ENCODE measurements at places on chromosomes 2 and 18.

- DNase-seq = no peak
Measured at GRCh38 chr2:11305338-11305737, 39.1 kb downstream of the ROCK2 start.

- DNase-seq = no peak
Measured at GRCh38 chr2:3459185-3460015, 59.9 kb downstream of the ADI1 start.

DNA sequence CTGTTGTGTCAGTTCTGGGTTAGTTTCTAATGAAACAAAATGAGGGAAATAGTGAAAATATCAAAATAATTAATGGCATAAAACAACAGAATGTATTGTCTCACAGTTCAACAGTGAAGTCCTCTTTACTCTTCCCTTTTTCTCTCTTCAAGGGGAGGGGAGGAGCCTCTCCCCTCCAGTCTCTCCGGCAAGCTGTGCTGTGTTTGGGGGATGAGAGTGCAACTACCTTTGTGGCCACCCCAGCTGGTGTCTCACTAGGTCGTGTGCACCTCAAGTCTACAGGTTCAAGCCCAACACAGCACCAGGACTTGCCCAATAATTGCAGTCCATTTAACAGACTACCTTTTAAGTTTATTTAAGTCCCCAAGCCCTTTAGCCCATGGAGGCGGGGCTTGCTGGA is 271.7 kb upstream of the DOK6 start:
- no peak for DNase-seq

DNA sequence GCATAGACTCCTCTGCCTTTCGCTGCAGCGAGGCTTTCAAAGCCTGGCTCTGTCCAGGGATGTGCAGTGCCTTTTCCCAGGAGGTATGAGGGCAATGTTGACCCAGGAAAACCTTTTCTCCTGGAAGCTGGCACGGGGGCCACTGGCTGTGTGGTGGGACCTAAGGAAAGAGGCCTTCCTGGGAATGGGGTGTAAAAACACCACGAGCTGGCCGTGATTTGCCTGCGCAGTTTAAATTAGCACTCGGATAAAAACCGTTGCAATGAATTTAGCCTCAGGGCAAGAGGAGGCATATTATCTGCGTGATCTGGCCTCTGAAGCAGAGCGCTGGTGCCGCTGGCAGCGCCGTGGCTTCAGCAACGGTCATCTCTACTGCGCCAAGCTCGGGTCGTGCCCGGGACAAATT is 3.0 kb downstream of the OSR1 start:
- DNase-seq = no peak

DNA sequence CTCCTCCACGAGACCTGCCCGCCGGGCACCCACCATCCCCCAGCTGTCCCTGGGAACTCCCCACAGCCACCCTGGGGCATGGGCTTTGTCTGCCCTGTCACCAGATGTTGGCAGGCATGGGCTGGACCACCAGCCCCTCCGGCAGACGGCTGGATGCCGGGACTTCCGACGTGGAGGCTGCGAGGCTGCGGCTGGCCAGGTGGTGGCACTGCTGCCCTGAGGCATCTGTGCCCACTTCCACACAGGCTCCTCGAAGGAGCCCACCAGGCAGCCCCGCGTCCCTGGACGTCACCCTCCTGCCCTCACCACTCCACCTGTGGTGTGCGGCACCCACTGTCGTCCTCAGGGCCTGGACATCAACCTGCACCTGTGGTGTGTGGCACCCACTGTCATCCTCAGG is 319.9 kb upstream of the SALL3 start:
- DNase-seq = peak; percentile 73

DNA sequence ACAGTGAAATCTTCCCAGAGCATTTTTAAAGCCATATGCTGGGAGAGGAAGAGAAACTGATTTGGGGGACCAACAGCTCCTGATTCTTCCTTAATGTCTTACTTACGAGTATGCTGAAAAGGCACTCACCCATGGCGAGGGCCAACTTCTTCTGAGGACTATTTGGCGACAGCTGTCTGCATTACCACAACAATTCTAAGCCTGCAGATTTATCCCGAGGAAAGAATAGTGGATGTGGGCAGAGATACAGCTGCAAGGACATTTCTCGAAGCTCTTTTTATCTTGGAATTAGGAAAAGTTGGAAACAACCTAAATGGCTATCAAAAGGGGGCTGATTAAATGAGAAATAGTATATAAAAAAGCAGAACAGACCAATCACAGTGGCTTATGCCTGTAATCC is 40.3 kb upstream of the FHL2 start:
- DNase-seq = no peak

- DNase-seq = no peak
Measured at GRCh38 chr2:109473616-109474318, 140.0 kb downstream of the SEPTIN10 start.

DNA sequence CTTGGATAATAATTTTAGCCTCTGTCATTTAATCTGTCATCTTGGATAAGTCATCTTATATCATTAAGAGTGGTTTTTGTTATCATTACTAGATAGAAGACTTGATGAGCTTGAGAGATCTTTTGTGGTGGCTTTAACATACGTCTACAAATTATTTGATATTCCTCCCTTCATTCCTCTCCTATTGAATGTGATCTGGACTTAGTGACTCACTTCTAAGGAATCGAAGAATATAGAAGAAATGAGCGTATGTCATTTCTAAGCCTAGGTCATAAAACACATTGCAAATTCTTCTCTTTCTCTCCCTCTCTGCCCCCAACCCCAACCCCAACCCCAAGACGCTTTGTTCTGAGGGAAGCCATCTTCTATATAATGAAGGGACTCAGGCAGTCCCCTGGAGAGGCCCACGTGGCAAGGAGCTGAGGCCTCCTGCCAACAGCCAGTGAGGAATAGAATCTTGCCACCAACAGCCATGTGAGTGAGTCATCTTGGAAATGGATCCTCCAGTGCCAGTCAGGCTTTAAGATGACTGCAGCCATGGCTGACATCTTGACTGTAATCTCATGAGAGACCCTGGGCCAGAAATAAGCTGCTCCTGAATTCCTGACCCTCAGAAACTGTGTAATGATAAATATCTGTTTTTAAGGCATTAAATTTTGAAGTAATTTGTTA is 221.6 kb upstream of the SP5 start:
- no peak for DNase-seq

DNA sequence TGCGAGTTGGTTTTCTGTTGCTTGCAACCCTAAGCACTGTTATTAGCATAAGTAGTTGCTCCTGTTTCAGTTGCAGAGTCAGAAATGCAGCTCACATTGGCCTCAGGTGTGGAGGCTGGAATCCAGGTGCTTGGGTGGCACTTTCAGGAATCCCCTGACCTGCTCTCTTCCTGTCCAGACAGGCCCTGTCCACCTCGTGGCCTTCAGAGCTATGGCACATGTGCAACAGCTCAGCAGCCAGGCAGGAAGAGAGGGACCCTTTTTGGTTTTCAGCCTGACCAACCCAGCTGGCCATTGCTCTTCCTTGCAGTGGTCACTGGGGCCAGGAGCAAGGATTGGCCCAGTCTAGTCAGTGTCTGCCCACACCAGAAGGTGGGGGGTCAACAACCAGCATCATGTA is 12.7 kb downstream of the ACOXL start:
- no peak for DNase-seq

DNA sequence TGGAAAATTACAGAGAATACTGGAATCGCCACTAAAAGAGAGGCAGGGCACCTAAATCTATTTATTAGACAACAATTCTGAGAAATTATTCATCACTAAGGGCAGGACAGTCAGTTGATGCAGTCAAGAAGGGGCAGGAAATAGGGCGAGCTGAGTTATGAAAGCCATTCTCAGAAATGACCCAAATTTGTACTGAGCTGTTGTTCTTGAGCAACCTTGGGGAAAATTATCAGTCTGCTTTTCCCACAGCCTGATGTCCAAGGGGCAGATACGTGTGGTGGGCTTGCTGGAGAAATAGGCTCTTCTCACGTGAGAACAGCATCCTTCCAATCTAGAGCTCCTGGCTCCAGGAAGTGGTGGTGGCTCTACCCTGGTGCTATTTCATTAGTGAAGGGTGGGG is 38.6 kb downstream of the STON1 start:
- DNase-seq = no peak

- no peak for DNase-seq
Measured at GRCh38 chr2:146324951-146325350, 1519.9 kb upstream of the ACVR2A start.

DNA sequence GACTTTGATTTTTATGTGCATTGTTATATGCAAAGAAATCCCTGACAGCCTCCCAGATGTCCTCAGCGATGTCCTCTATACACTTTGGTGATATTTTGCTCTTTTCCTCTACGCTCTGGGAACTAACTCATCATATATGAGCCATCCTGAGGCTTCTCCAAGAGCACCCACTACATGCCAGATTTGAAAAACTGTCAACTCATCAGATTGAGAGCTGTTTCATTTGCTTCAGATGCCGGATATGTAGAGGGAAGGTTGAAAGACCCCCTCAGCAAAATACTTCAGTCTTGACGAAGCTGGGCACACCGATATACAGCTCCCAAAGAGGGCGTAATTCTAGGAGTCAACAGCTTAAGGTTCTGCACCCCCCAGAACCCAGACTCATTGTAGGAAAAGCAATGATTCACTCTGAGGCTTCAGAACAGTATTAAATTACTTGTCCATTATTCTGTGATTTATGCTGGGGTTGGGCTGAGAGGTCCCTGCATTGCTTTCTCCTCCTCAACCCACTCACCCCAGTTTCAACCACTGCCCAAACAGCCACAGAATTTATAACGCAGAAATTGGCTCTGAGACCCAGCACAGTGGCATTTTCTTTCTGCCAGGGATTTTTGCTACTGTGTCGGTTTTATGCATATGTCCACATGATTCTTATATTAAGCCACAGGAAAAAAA is 341.8 kb downstream of the ALK start:
- no peak for DNase-seq

- no peak for DNase-seq
Measured at GRCh38 chr2:171174075-171174474, 13.4 kb upstream of the TLK1 start.

GRCh38 chr2:70931376-70932000 is 4.2 kb upstream of the ATP6V1B1 start:
- DNase-seq = no peak

DNA sequence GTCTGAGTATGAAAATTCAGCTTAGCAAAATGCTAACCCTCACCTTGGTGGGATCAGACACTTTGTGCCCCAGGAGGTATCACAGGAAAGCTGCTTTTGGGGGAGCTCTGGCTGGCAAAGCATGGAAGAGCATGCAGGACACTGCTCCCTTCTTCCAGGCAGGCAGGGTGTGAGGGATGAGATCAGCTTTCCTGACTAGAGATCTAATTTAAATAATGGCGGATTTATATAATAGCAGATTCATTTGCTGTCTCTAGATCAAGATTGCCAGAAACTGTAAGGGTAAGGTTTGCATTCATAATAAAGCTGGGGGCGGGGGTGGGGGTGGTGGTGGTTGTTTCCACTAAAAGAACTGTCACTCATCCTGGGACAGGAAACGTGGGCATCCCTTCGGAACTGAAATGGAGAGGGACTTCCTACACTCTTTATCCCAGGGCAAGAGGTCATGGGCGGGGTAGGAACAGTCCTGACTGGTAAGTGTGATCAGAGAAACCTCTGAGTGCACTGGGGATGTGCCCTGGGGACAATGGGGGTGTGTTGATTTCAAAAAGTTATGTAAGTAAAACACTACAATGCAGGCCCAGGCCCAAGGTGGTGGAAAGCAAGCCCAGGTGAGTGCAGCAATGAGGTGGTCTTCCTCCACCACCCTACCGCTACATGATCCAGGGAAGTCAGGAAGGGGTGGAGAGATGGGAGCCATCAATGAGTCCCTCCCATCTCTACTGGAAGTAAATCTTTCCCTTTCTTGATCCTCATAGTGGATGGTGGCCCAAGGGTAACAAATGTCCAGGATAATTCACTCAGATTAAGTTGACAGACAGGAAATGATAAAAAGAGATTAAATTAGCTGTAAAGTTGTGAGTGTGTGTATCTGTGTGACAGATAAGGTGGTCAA is 171.4 kb upstream of the SERPINE2 start:
- DNase-seq = no peak

GRCh38 chr2:226464380-226464779 is 335.2 kb downstream of the IRS1 start:
- DNase-seq = no peak

DNA sequence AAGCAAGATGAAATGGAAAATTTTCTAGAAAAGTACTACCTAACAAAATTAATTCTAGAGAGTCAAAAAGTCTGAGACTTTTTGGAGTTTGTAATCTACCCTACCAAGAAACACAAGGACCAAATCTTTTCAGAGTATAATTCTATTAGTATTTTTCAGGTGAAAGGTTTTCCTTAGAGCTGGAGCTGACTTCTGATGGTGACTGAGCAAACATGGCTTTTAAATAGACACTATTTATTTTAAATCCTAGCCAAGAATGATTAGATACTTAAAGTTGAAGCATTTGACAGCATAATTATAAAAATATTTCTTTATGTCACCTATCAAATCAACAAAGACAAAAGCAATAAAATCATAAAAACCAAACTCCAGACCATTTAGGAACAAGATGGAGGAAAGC is 26.6 kb downstream of the ZC3H6 start:
- no peak for DNase-seq

- no peak for DNase-seq
Measured at GRCh38 chr18:32577561-32577960, 106.9 kb upstream of the GAREM1 start.

- peak; percentile 9 for DNase-seq
Measured at GRCh38 chr2:68744366-68744912, 9.8 kb downstream of the ARHGAP25 start.

DNA sequence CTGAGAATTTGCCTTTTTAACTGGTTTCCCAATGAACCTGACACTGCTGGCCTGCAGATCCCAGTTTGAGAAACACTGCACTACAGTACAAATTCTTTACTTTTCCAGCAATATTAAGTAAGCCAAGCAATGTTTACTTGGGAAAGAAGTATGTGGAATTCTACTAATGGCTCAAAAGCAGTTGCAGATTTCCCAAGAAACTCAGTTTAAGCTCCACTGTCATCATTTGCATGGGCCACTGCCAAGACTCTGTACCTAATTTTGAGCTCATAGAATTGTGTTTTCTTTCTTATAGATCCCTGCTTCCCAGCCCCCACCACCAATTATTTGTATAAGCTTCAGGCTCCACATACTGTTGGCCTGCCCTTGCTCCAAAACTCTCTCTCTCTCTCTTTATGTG is 676.1 kb downstream of the RNF144A start:
- DNase-seq = no peak

DNA sequence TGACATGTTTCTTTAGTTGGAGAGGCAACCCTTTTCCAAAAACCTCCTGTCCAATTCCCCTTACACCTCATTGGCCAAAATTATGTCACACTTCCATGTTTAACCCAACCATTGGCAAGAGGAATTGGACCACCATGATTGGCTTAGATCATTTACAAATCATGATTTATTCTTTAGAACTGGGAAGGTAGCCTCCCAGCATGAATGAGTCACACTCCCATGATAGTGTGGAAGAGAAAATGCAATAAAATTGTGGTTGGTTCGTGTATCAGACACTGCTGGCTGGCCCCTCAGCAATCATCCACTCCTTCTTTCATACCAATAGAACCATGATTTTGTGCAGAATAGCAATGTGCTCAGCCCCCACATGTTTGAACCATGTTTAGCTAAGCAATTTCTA is 156.6 kb upstream of the ACVR2A start:
- no peak for DNase-seq

GRCh38 chr2:12844511-12844910 is 127.8 kb downstream of the TRIB2 start:
- DNase-seq = no peak

GRCh38 chr18:47737198-47737830 is 193.1 kb downstream of the SMAD2 start:
- DNase-seq = peak; percentile 12

- no peak for DNase-seq
Measured at GRCh38 chr2:44324971-44325426, 36.3 kb downstream of the PREPL start.
